Activated naive CD8-positive, alpha-beta T cell treated with anti-CD3 and anti-CD28 coated beads for 36 hours (primary cell): ENCODE measurements at places on chromosomes 12 and 14.

- DNase-seq, result no peak
Observed at GRCh38 chr12:80373666-80374065, 70.4 kb upstream of the PTPRQ start.

GRCh38 chr14:105092171-105093037 is 27.2 kb upstream of the GPR132 start:
- DNase-seq, result no peak

GRCh38 chr12:29737644-29738043 is 46.1 kb downstream of the TMTC1 start:
- DNase-seq, result no peak

- DNase-seq, result no peak
Observed at GRCh38 chr12:91422811-91423692, 240.4 kb upstream of the DCN start.

- DNase-seq, result no peak
Observed at GRCh38 chr14:50711043-50711442, 42.9 kb upstream of the SAV1 start.
